Smooth muscle cell of trachea (primary cell): ENCODE measurements at places on chromosomes 3 and 15. TPM values are rescaled to one million over a fixed set of nuclear protein-coding genes. Genes with fewer than 3 reads are reported as not detected.

IQCF5 gene
- total RNA-seq = not detected in 2 replicates

COL7A1 gene
- 22.5 and 52.6 TPM in 2 replicates for total RNA-seq

EIF4E3 gene
- 1.7 and 2.3 TPM in 2 replicates for total RNA-seq

DLL4 gene
- total RNA-seq = 0.17 and 0.73 TPM in 2 replicates

RASGRF1 gene
- total RNA-seq = under 0.01 TPM in 1 of 2 replicates, not detected in the other

CSK gene
- total RNA-seq = 24.4 and 30.9 TPM in 2 replicates

COL6A5 gene
- total RNA-seq = not detected in 2 replicates

FAN1 gene
- 18.2 and 18.6 TPM in 2 replicates for total RNA-seq

CCDC54 gene
- total RNA-seq = not detected in 2 replicates

XXYLT1 gene
- total RNA-seq = 17.0 and 18.9 TPM in 2 replicates

UBE2Q2 gene
- total RNA-seq = 68.1 and 73.1 TPM in 2 replicates

FBXO40 gene
- under 0.01 TPM in 1 of 2 replicates, not detected in the other for total RNA-seq

SPINK8 gene
- total RNA-seq = not detected in 2 replicates

ONECUT1 gene
- total RNA-seq = not detected in 2 replicates
